ENCODE measurements at places on chromosomes 6 and 20.

DNA sequence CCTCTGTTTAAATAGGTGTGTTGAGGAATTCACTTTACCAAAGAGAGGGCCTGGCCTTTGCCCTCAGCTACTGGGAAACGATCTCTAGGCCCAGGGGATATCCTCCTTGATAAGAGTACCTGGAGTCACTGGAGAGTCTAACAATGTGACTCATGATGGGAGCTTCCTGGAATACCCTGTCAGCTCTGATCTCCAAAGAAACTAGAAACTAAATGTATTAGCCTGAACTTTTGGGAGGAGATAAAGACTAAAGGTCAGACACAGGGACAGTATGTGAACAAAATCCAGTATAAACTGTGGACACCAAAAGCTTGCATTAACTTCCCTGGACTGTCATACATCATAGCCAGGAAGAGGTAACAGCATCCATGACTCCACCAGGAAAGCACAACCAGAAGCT is 148.5 kb downstream of the RNGTT start:
- DNase-seq = no peak

DNA sequence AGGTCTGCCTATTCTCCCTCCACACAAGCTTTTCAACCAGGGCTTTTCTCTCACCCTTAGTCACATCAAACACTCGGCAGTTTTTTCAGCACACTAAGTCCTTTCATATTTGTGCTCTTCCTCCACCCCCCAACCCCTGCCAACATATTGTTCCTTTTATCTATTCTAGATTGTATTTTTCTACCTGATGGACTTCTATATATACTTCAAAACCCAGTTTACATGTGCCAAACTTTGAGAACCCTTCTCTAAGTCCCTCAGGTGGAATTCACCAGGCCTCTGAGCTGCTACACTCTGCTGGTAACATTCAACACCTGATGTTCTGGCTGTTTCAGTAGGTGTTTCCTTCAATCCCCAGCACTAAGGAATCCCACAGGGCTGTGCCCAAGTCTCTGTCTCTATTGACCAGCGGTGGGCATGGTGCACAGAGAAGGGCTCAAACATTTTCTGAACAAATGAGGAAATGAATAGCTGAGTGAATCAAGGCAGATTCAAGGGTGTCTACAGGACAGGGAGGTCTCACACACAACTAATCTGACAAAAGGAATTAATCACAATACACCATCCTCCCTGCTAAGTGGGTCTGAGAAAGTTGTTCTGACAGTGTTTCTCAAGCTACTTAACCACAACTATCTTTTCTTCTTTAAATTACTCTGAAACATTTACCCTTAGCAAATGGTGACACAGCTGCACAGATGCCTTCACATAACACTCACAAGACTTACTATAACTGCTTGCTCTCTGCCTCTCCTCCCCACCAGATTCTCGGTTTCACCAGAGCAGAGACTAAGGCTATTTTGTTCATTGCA is 166.5 kb downstream of the TSHZ2 start:
- DNase-seq = no peak

DNA sequence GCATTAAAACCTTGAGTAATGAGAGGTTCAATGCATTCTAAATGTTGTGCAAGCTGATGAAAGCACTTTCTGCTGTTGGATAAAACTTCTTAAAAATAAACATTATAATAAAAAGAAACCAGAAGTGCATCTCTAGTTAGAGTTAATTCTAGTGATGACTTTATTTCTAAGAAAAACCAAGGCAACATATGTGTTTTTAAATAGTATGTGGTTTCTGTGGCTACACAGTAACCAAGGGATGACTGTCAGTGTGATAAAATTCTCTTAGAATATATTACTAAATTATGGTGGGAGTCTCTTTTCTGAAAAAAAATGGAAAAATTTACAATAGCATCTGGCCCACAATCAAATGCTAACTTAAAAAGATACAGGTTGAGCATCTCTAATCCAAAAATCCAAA is 117.0 kb downstream of the ME1 start:
- DNase-seq = no peak

GRCh38 chr6:42030585-42031506 is 19.5 kb upstream of the TAF8 start:
- DNase-seq = no peak

DNA sequence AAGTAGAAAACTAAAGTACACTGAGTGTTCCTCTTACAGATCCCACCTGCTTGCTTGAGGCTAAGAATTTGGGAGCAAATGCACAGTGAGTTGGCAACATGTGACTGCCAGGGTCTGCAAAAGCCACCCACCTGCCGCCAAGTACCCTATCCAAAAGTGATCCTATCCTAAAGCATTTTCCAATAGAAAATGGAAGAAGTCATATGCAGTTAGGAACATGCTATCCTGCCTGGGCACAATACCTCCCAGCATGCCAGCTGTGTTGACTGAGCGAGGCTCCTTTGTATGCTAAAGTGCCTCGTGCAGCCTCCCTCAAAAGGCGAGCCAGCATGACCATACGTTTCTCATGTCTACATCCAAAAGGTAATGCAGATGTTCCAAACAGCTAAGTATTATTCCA is 52.7 kb downstream of the TRAF3IP2 start:
- no peak for DNase-seq
